CD4-positive, CD25-positive, alpha-beta regulatory T cell (primary cell): ENCODE measurements at places on chromosomes 6 and 20. TPM values are rescaled to one million over a fixed set of nuclear protein-coding genes. Genes with fewer than 3 reads are reported as not detected.

DNA sequence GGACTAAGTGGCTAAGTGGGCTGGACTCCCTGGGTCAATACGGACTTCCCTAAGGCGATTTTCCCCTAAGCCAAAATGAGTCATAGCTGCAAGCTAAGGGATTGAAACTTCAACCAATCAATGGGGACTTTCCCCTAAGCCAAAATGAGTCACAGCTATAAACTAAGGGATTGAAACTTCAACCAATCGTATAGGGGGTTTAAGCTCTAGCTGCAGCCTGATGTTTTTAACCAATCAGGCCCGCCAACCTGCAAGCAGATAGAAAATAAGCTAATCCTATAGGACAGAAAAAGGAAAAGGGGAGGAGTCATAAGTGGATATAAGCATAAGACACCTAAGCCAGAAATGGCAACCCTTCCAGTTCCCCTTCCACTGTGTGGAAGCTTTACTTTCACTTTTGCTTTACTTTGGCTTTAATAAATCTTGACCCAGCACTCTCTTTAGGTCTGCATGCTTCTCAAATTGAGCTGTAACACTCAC, 655.0 kb upstream of the HS3ST5 start:
- H3K27ac ChIP-seq: no peak overlapping the region
- H3K4me1 ChIP-seq: no peaks in the 10 kb centered on the region
- DNase-seq: no peak
- no peaks in the 10 kb centered on the region for H3K36me3 ChIP-seq
- H3K4me3 ChIP-seq: no peak overlapping the region

GRCh38 chr20:37151529-37151928, 27.6 kb upstream of the RPN2 start:
- no peaks in the 10 kb centered on the region for H3K36me3 ChIP-seq
- no peaks in the 10 kb centered on the region for H3K4me1 ChIP-seq
- H3K4me3 ChIP-seq: no peak overlapping the region
- H3K27me3 ChIP-seq: no peaks in the 10 kb centered on the region

Gene PACSIN1
- 0.14 TPM for polyA plus RNA-seq

- H3K36me3 ChIP-seq: no peaks in the 10 kb centered on the region
- DNase-seq: no peak
These were observed 65.0 kb downstream of the TOX2 start for GRCh38 chr20:43979576-43980105.

Gene COL11A2
- polyA plus RNA-seq: 0.43 TPM

Gene RAMACL
- polyA plus RNA-seq: 0.26 TPM
